ENCODE measurements at places on chromosomes 1 and 21. TPM values are rescaled to one million over a fixed set of nuclear protein-coding genes. Genes with fewer than 3 reads are reported as not detected.

INTS7 gene
- total RNA-seq, result 8.1 TPM

ARID4B gene
- total RNA-seq, result 14.7 TPM

NBPF11 gene
- total RNA-seq, result 2.4 TPM

LCK gene
- 0.82 TPM for total RNA-seq

KCNQ4 gene
- 7.0 TPM for total RNA-seq

SERTAD4 gene
- total RNA-seq, result 0.17 TPM

LIN28A gene
- not detected for total RNA-seq

SELL gene
- 2.2 TPM for total RNA-seq

- no peak for DNase-seq
- no peaks in the 10 kb centered on the region for H3K4me1 ChIP-seq
- H3K36me3 ChIP-seq, result no peaks in the 10 kb centered on the region
Observed at GRCh38 chr1:87292684-87293493, 35.8 kb upstream of the LMO4 start.

GRCh38 chr1:58774027-58774426 lies 9.8 kb downstream of the JUN start:
- no peak for DNase-seq
- H3K4me3 ChIP-seq, result no peak overlapping the region
- H3K27me3 ChIP-seq, result no peaks in the 10 kb centered on the region
- H3K27ac ChIP-seq, result peak overlapping the region; percentile 79
- H3K36me3 ChIP-seq, result no peaks in the 10 kb centered on the region

- H3K4me1 ChIP-seq, result peaks cover 19% of the 10 kb centered on the region
- peaks cover 24% of the 10 kb centered on the region for H3K36me3 ChIP-seq
- H3K27ac ChIP-seq, result peak overlapping the region; percentile 89
- no peaks in the 10 kb centered on the region for H3K27me3 ChIP-seq
Observed at GRCh38 chr1:39573736-39574624, 2.6 kb downstream of the PABPC4 start.

GRCh38 chr1:206000641-206001339 lies 2.4 kb downstream of the RAB7B start:
- H3K4me1 ChIP-seq, result peaks cover 32% of the 10 kb centered on the region
- no peak for DNase-seq
- H3K27ac ChIP-seq, result peak overlapping the region; percentile 53

DNA sequence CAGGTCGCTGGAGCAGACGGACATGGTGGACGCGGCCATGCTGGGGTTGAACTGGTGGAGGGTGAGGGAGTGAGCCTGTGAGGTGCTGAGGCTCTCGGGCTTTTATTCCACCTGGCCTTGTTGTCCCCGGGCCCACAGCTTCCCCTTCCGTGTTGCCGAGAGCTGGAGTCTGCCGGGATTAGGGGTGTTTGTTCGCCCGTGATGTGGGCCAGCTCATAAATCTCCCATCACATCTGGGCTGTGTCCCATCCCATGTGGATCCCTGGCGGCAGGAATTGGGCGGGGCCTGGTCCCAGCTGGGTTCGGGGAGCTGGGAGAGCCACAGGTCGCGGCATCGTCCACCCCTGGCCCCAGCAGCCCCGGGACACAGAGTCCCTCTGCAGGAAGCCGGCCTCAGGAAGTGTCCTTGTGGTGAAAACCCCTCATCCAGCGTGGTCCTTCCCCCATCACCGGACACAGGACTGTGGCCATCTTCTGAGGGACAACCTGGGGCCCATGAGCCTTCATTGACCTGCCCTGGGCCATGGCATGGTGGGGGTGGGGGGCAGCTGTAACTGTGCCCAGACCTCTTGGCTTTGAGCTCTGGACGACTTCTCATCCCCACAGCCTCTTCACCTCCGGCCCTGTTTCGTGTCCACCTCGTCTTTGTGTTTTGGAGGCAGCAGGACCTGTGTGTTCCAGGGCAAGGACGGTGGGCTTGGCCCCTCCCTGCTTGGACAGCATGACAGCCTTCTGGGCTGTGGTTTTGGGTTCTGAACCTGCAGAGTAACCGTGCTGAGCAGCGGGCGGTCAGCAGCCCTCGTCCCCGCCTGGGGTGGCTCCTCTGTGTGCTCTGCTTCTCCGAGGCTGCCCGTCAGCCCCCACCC lies at the start of gene KRTAP10-6:
Gene KRTAP10-6 (minus strand): TSS at position 60 of the 866 bp plus-strand sequence. CDS start 21 bp downstream, at position 39.
- no peaks in the 10 kb centered on the region for H3K27me3 ChIP-seq
- no peak within 1 kb of the TSS for H3K4me3 ChIP-seq
- peak; percentile 42 for DNase-seq
- H3K4me1 ChIP-seq, result no peaks in the 10 kb centered on the region
- no peak within 1 kb of the TSS for H3K27ac ChIP-seq

- peaks cover 10% of the 10 kb centered on the region for H3K4me1 ChIP-seq
- DNase-seq, result no peak
- no peaks in the 10 kb centered on the region for H3K27me3 ChIP-seq
- no peak overlapping the region for H3K4me3 ChIP-seq
- no peaks in the 10 kb centered on the region for H3K36me3 ChIP-seq
- no peak overlapping the region for H3K27ac ChIP-seq
Observed at GRCh38 chr1:212669600-212669999, 30.0 kb downstream of the BATF3 start.

GRCh38 chr1:117674521-117675400 lies 68.9 kb downstream of the TENT5C start:
- no peaks in the 10 kb centered on the region for H3K36me3 ChIP-seq
- no peak overlapping the region for H3K4me3 ChIP-seq
- H3K27me3 ChIP-seq, result no peaks in the 10 kb centered on the region
- H3K27ac ChIP-seq, result peak overlapping the region; percentile 37

- no peaks in the 10 kb centered on the region for H3K36me3 ChIP-seq
- no peak overlapping the region for H3K27ac ChIP-seq
- H3K27me3 ChIP-seq, result no peaks in the 10 kb centered on the region
- no peak for DNase-seq
- H3K4me1 ChIP-seq, result no peaks in the 10 kb centered on the region
Observed at GRCh38 chr1:63563745-63564144, 29.5 kb upstream of the PGM1 start.

- no peak for DNase-seq
- no peaks in the 10 kb centered on the region for H3K4me1 ChIP-seq
- no peak overlapping the region for H3K27ac ChIP-seq
- H3K27me3 ChIP-seq, result no peaks in the 10 kb centered on the region
Observed at GRCh38 chr1:84823511-84823910, 69.5 kb downstream of the LPAR3 start.

GRCh38 chr1:78549331-78549730 lies 58.6 kb downstream of the PTGFR start:
- no peaks in the 10 kb centered on the region for H3K36me3 ChIP-seq
- H3K4me3 ChIP-seq, result no peak overlapping the region
- H3K27me3 ChIP-seq, result no peaks in the 10 kb centered on the region

DNA sequence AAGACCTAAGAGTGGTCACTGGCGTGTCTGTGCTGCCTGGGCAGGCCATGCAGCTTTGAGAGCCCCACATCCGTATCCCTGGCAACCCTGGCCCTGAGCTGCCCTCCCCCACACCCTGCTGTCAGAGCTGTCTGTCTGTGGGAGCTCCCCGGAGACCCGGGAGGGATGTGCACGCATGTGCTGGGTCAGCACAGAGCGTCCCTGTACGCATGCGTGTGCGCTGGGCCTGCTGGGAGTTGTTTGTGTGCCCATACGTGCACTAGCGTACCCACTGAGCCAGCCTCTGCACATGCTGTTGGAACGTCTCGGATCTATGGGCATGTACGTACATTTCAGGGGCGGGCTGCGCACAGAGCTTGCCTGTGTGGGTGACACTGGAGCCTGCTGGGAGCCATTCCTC lies 89.3 kb downstream of the EPHB2 start:
- H3K4me1 ChIP-seq, result no peaks in the 10 kb centered on the region
- DNase-seq, result no peak
- no peak overlapping the region for H3K27ac ChIP-seq
- H3K4me3 ChIP-seq, result no peak overlapping the region

DNA sequence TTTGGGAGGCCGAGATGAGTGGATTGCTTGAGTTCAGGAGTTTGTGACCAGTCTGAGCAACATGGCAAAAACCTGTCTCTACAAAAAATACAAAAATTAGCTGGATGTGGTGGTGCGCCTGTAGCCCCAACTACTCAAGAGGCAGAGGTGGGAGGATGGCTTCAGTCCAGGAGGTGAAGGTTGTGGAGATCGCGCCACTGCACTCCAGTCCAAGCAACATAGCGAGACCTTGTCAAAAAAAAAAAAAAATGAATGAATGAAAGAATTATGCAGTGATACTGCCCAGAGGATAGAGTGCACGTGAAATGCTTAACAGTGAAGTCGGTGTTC lies 429 bp upstream of the DPH2 start:
- H3K4me1 ChIP-seq, result peaks cover 27% of the 10 kb centered on the region
- H3K27me3 ChIP-seq, result no peaks in the 10 kb centered on the region

- no peak for DNase-seq
- H3K27ac ChIP-seq, result no peak overlapping the region
- H3K36me3 ChIP-seq, result no peaks in the 10 kb centered on the region
- no peak overlapping the region for H3K4me3 ChIP-seq
Observed at GRCh38 chr21:24112020-24112419, 1495.3 kb downstream of the MRPL39 start.

DNA sequence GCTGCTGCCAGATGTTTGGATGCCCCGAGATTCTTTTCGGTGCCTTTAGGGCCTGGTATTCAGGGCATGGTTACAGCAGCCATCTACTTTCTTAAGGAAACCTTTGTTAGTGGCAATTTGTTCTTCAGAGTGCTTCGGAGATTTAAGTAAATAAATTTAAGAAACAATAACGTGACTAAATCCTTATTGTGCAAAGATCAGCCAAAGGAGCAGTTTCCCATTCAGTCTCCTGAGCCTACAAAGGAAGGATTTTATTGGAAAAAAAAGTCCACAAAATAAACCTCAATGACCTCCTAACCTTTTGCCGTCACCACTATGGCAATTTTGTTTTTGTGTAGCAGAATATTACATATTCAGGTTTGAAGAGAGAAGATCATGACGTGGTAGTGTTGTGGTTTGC lies 231.1 kb downstream of the PBX1 start:
- H3K36me3 ChIP-seq, result peaks cover 11% of the 10 kb centered on the region
- no peak for DNase-seq
- no peaks in the 10 kb centered on the region for H3K27me3 ChIP-seq
- H3K4me1 ChIP-seq, result peaks cover 63% of the 10 kb centered on the region

DNA sequence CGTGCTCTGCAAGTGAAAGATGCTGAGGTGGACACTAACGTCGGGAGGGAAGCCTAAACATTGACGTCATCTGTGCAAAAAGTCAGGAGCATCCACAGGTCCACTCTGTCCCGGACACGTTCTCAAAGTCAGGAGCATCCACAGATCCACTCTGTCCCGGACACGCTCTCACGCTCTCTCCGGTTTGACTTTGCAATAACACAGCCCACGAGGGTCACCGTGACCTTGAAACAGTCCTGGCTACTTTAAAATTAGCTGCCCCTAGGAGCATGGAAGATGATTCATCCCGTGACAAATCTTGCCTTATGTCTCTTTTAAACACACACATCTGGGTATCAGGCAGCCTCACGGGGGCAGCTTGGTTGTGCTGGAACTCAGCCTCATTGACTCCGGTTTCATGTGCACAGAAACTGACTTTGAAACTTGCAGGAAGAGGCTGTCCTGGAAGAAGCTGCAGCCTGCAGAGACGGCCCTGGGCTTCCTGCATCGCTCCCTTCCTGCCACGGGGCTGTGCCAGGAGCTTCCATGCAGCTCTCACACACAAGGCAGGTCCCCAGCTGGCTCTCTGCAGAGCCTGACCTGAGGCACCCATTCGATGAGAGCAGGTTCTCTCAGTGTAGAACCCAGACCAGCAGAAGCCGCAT lies 18.1 kb upstream of the COL18A1 start:
- peaks cover 20% of the 10 kb centered on the region for H3K27me3 ChIP-seq
- H3K4me1 ChIP-seq, result peaks cover 4% of the 10 kb centered on the region
- no peaks in the 10 kb centered on the region for H3K36me3 ChIP-seq
- peak; percentile 53 for DNase-seq
- H3K27ac ChIP-seq, result peak overlapping the region; percentile 16

GRCh38 chr1:39158327-39159086 lies 46.0 kb upstream of the MACF1 start:
- H3K4me3 ChIP-seq, result peak overlapping the region; percentile 31
- H3K36me3 ChIP-seq, result no peaks in the 10 kb centered on the region
- no peaks in the 10 kb centered on the region for H3K27me3 ChIP-seq
- H3K27ac ChIP-seq, result no peak overlapping the region
- H3K4me1 ChIP-seq, result peaks cover 47% of the 10 kb centered on the region
- no peak for DNase-seq

GRCh38 chr1:183914276-183914675 lies 109.4 kb downstream of the RGL1 start:
- no peak overlapping the region for H3K4me3 ChIP-seq
- H3K27me3 ChIP-seq, result no peaks in the 10 kb centered on the region
- no peak for DNase-seq
- no peak overlapping the region for H3K27ac ChIP-seq
- peaks cover 6% of the 10 kb centered on the region for H3K4me1 ChIP-seq
- H3K36me3 ChIP-seq, result no peaks in the 10 kb centered on the region

DNA sequence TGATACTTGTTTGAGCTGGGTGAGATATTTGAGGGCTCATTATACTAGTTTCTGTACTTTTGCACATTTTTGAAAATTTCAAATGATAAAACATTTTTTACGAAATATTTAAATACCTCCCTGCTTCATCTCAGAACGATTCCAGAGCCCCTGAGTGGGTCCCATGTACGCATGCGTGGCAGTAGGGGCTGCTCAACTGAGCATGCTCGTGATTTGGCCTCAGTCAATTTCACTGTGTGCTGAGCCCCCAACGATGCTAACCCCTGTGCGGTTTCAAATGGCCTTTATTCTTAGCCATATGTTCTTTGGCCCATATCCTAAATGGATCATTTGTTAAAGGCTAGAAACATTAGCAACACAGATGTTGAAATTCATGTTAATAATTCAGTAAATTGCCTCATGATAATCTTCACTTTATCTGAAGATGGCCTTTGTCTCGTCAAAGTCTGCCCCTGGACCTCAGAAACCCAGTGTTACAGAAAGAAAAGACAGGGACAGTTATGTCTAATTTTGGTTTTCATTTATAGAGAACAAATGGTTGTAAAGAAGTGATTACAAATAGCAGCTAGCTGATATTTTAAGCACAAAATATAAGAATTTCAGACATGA lies 108.2 kb downstream of the MRPS6 start:
- peak overlapping the region; percentile 61 for H3K4me3 ChIP-seq
- H3K27me3 ChIP-seq, result no peaks in the 10 kb centered on the region
- H3K27ac ChIP-seq, result peak overlapping the region; percentile 72
- H3K36me3 ChIP-seq, result no peaks in the 10 kb centered on the region
- H3K4me1 ChIP-seq, result peaks cover 23% of the 10 kb centered on the region

- no peaks in the 10 kb centered on the region for H3K4me1 ChIP-seq
- no peak for DNase-seq
- H3K27ac ChIP-seq, result no peak overlapping the region
- no peak overlapping the region for H3K4me3 ChIP-seq
- peaks cover 8% of the 10 kb centered on the region for H3K27me3 ChIP-seq
Observed at GRCh38 chr1:14745789-14746188, 147.3 kb downstream of the KAZN start.

Measured in psoas muscle (tissue), 8 donors.